NCI-H1436 (cell line): ENCODE measurements at places on chromosomes 1 and 21.

GRCh38 chr1:8396786-8397406 is 79.0 kb downstream of the SLC45A1 start:
- DNase-seq, result no peak

DNA sequence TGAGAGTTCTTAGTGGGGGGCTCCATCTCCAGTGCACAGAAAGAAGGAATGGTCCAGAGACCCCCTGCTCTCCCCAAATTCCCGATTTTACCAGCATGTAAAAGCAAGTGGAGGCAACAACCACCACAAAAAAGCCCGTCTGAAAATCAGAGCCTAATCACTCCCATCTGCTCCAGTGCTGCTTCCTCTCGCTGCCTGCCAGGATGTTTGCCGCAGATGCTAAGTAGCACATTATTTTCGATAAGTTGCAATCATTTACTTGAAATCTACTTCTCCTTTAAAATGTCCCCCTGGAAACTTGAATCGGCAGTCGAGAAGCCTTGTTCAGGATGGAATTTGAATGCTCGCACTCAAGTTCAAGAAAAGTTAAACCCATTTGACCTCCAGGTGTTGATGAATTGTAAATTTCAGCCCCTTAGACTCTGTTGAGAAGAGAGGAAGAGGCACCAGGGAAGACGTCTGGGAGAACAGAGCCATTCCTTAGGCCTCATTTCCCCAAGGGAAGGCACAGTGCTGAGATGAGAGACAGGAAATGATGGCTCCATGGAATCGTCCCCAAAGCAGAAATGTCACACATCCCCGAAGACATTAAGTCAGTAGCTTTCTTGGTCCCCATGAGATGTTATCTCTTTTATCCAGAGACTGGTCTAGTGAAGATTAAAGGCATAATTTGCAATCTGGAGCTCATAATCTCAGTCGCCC is 221.3 kb downstream of the PBX1 start:
- no peak for DNase-seq

- no peak for DNase-seq
Measured at GRCh38 chr1:187876775-187877174, 1048.0 kb downstream of the PLA2G4A start.

- no peak for DNase-seq
Measured at GRCh38 chr1:45478121-45478814, 12.7 kb downstream of the TESK2 start.

- DNase-seq, result no peak
Measured at GRCh38 chr1:107643766-107644165, 321.2 kb downstream of the VAV3 start.

DNA sequence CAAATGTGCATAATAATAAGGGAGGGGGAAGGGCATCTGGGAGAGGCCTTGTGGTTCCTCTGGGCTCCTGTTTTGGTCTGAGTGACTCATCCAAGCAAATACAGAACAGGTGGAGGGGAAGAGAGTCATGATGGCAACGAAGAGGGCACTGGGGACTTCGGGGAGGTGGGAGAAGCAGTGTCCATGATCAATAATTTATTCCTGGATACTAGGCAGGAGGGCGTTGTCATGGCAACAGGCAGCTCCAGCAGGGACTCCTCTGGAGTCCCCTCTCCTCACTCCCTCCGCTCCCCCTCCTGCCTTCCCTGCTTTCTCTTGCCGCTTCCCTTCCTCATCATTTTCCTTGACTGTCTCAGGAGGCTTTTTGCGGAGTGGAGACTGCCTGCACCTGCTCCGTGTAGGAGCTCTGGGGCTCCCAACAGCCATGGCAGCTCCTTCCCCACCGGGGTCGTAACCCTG is 12.3 kb upstream of the NFASC start:
- DNase-seq, result no peak

GRCh38 chr1:41983451-41983850 is 64.7 kb upstream of the HIVEP3 start:
- no peak for DNase-seq

GRCh38 chr1:166132496-166132895 is 34.3 kb downstream of the FAM78B start:
- no peak for DNase-seq

DNA sequence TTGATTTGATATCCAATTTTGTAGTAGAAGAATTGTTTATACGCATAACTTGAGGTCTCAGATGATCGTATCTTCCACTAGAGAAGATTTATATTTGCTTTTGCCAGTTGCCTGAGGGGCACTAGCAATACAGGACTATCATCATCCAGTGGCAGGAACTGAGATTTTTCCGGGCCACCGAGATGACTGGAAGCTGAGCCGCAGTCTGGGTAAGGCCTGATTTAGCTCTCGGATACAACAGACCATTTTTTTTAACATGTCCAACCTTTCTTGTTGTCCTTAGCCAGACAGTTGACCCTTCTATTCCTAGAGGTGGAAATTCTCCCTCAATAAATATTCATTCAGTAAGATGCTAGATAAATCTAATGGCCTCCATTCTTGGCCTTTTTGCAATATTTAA is 25.4 kb upstream of the GUCA2B start:
- no peak for DNase-seq

DNA sequence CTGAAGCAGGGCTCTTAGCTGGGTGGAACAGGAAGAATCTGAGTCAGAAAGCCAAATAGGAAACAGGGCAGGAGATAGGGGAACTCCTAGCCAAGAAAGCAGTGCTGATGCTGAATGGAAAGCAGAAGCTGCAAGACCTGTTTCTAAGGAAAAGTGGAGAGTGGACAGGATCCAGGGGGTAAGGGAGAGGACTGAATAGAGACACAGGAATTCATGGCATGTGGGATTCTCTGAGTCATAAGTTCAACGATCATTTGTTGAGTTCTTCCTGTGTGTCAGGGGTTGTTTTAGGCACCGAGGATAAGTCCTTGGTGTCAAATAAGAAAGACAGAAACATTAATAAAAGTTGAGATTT is 153.8 kb upstream of the FGGY start:
- DNase-seq, result no peak

- DNase-seq, result no peak
Measured at GRCh38 chr1:57826535-57826934, 402.7 kb upstream of the DAB1 start.

- no peak for DNase-seq
Measured at GRCh38 chr1:89670163-89670562, 37.2 kb downstream of the LRRC8C start.

DNA sequence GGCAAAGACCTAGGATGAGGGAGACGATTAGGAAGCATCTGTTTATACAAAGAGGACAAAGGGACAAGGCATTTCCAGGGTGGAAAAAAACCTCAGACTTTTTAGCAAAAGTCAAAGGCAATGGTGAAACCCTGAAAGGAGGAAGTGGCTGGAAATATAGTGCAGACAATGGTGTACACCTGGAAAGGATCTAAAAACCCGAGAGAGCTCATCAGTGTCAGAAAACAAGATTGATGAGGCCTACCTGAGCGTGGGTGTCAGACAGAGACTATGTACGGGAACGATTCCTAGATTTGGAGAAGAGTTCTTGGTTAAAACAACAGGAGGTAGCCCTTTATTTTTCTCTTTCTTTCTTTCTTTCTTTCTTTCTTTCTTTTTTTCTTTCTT is 68.8 kb upstream of the HUNK start:
- no peak for DNase-seq

DNA sequence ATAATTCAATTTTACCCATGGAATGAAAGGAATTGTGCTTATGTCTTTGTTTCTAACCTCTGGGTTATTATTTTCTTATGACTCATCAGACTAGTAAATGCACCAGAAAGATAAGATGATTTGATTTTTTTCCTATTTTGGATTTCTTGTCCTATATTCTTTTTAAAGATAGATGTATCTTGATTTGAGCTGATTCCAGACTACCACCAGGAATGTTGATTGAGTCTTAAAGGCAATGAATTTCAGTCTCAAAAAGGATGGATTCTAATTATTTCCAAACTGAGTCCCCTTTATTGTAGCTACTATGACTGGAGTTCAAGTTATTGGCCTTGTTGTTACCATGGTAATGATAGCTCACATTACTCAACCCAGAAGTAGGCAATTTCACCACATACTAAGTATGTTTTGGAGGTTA is 95.8 kb upstream of the RGS4 start:
- DNase-seq, result no peak

- no peak for DNase-seq
Measured at GRCh38 chr1:145695821-145696629, 11.1 kb downstream of the PDZK1 start.

- no peak for DNase-seq
Measured at GRCh38 chr1:157862114-157863070, 20.8 kb upstream of the CD5L start.

DNA sequence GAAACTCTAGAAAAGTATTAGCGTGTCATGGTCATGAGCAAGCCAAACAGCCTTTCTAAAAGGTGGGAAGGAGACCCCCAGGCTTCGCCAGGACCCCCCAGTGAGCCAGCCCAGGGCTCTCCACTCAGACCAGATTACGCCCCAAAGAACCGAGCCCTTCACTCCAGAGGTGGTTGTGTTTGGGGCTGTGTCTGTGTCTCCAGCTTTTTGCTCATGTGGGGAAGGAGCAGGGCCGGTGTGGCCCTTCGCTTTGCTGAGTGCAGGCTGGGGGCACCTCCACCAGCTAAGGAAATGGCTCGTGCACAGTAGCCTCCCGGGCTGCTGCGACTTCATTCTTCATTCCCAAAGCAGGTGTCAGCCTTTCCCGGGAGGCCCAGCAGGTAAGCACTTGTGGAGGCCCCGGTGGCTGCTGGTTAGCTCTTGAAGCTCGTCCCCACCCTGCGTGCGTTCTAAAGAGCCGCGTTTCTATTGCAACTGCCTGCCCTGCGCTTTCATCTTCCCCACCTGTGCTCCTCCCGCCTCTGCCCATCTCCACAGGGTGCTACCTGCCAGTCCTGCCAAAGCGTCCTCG is 531 bp downstream of the TSPEAR start:
- peak; percentile 51 for DNase-seq

GRCh38 chr1:244174922-244175521 is 123.9 kb downstream of the ZBTB18 start:
- no peak for DNase-seq

GRCh38 chr1:23288671-23289070 is 55.4 kb downstream of the HNRNPR start:
- no peak for DNase-seq

DNA sequence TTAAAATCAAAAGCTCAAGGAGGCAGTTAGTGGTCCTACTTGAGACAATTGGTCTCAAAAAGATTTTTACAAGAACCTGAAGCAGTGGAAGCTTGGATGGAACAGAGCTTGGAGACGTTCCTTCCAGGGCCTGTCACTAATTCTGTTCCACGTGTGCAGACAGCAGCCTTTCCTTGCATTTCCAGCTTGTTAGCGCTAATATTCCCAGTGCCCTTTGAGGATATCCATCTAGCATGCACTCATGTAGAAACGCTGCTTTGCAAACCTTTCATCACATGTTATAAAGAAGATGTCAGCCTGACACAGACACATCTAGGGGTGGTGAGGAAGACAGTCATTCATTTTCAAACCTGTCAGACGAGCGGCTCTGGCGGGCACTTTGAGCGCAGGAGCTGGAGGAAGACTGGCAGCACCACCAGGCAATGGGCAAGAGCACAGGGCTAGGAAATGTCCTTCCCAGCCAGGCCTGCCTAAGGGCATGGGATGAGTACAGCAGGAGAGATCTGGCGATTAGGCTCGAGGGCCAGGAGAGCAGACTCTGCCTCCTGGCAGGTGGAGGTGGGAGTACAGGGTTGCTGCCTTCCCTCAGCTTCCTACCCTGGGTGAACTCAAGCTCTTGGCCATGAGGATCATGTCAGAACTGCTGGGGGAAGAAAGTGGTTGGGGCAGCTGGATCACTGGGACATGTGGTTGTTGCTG is 55.5 kb downstream of the CASQ2 start:
- DNase-seq, result no peak

- DNase-seq, result no peak
Measured at GRCh38 chr1:2279210-2279639, 51.1 kb downstream of the SKI start.

- DNase-seq, result no peak
Measured at GRCh38 chr1:10863886-10864285, 67.4 kb upstream of the CASZ1 start.

- no peak for DNase-seq
Measured at GRCh38 chr1:36083219-36083618, 675 bp upstream of the TEKT2 start.

- no peak for DNase-seq
Measured at GRCh38 chr1:107900090-107900945, 64.7 kb downstream of the VAV3 start.

DNA sequence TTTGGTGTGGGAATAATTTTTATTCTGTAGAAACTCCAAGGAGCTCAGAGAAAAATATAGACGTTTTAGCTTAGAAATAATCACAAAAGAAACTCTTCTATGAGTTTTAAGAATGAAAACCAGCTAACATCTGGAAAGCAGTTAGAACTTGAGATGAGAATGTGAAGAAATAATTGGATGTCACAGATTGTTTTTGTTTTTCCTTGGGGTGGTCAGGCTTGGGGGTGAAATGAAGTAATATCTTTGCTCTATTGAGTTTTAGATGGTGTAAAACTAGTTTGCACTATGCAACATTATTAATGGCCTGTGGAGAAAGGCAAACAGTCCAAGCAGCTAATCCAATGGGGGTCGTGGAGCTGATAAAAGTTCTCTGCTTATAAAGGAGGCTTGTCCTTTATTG is 101.2 kb downstream of the FMN2 start:
- no peak for DNase-seq

- DNase-seq, result no peak
Measured at GRCh38 chr1:2224631-2225428, 3.3 kb upstream of the SKI start.

DNA sequence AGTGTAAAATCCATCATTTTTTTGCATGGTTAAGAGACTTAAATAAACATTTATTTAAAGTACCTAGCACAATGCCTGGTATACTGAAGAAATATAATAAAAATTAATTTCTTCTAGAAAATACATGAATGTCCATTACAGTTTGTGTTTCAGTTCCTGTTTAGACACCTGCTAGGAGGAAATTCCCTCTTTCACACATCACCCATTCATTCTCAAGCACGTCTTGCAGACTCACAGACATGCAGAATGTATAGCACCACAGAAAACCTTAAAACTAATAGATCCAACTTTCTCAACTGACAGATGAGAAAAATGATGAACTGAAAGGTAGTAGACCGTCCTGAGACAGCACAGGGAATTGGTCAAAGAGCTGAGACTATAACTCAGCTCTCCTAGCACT is 172.2 kb upstream of the C8B start:
- DNase-seq, result no peak

DNA sequence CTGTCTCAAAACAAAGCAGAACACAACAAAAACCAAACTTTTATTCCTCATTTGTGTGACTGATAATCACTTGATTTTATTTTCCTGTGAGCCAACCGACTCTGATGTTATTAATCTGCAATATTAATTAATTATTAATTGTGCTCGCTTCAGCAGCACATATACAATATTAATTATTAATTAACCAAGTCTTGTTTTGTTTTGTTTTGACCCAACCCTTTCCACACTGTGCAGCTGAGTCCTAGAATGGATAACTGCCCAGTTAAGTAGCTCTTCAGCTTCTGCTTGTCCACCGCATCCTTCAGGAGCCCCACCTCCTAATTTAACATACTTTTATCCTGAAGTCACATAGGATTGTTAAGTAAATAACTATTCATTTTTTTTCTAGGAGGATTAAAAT is 47.4 kb upstream of the EXO1 start:
- DNase-seq, result no peak
